Fibroblast of skin of back (primary cell): ENCODE measurements at places on chromosomes 4 and X.

GRCh38 chrX:134541906-134542305 is 81.9 kb downstream of the HPRT1 start:
- DNase-seq = no peak

DNA sequence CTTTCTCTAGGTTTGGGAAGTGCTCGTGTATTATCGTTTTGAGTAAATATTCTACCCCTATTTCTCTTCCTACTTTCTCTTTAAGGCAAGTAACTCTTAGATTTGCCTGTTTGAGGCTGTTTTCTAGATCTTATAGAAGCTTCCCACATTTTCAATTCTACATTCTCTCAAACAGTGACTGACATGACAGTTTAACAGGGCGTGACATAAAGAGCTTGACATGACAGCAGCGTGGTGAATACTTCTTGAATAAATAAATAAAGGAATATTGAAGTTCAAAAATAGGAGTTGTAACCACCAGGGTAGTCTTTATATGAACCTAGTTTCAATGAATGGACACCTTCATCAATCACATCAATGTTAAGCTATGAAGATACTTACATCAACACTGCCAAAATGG is 162.0 kb downstream of the TRAM1L1 start:
- DNase-seq = no peak

GRCh38 chr4:74590476-74590875 is 145.5 kb downstream of the AREG start:
- DNase-seq = no peak

- no peak for DNase-seq
These were observed 34.1 kb upstream of the SPON2 start for GRCh38 chr4:1206299-1207156.

- no peak for DNase-seq
These were observed 1848.9 kb upstream of the TENM3 start for GRCh38 chr4:180394312-180394711.

GRCh38 chr4:3128058-3128457 is 53.6 kb downstream of the HTT start:
- no peak for DNase-seq

- DNase-seq = peak; percentile 30
These were observed 89.4 kb upstream of the DKK2 start for GRCh38 chr4:107125496-107125895.

- peak; percentile 60 for DNase-seq
These were observed 97.8 kb upstream of the SPRY1 start for GRCh38 chr4:123298801-123299200.

GRCh38 chrX:107452581-107452980 is 3.1 kb downstream of the FRMPD3 start:
- DNase-seq = no peak

DNA sequence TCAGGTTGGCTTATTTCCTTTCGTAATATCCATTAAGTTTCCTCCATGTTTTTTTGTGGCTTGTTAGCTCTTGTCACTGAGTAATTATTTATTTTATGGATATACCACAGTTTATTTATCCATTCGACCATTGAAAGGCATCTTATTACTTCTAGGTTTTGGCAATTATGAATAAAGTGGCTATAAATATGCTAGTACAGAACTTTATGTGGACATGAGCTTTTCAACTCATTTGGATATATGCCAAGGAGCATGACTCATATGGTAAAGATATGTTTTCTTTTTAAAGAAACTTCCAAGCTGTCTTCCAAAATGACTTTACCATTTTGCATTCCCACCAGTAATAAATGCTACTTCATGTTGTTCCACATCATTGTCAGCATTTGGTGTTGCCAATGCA is 803.6 kb downstream of the GLUD2 start:
- DNase-seq = peak; percentile 66

GRCh38 chr4:128606173-128606572 is 203.3 kb upstream of the JADE1 start:
- DNase-seq = peak; percentile 68

DNA sequence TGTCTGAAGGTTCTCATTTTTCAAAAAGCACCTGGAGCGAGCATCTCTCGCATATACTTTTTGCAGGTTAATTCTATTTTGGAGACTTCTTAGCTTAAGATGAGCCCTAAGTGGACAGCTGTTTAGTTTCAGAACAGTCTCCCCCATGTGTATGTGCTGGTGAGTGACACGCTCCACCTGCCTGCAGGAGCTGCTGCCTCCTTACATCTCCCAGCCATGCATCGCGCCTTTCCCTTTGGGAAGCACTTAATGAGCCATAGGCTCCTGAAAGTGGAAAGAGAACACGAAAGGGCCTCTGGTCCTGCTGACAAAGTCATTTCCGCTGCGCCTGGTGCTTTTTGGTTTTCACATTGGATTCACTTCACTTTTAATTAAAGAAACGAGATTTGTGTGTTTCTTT is 56.1 kb downstream of the TRIML2 start:
- DNase-seq = no peak

DNA sequence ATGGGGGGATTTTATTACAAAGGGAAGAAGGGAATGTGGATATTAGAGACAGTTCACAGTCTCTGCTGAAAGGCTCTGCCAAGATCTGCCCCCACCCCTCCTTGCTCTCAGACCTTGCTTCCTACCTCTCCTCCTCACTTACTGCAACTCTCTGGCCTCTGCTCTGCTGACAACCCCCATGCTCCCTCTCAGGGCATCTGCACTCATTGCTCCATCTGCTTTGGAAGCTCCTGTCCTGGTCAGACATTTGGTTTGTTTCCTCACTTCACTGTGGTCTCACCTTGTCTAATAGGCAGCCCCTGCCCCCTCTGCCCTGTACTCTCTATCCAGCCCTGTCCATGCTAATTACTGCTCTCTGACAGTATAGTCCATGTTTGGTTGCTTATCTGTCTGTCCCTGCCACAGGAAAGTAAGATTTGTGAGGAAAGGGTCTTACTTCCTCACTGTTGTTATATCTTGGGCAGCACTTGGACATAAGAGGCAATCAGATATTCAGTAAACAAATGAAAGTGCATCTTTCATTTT is 189.3 kb downstream of the PTTG2 start:
- DNase-seq = no peak

DNA sequence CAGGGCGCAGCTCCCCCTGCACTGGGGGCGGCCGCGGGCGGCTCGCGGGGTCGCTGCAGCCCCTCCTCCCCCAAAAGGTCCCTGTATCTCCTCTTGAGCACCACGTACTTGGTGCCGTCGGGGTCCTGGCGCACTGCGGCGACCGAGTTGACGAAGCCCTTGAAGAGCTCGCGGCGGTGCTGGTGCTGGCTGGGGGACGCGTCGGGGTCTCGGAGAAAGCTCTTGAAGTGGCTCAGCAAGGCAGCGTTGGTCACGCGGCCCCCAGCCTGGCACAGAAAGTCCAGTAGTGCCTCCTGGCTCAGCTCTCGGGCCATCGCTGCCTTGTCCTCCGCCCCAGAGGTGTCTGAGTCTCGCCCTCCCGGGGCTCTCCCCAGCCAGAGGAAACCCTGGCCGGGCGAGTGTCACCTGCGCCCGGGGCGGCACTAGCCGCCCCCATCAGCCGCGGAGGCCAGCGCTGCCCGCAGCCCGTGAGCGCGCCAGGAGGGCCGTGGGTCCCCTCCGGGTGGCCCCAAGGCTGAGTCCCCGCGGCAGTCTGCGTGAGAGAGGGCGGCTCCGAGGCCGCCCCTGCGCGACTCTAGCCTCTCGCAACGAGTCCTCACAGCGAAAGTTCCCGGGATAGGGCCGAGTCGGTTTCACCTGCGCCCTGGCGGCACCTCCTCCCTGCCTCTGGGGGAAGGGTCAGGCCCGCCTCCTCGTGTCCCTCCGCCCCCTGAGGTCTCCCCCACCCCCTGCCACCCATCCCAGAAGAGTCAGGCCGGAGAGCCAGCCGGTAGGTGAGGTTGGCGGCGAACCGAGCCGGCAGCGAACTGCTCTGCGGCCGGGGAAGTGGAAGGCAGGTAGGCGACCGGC is at the start of gene SOWAHB:
SOWAHB (minus strand) TSS at position 609 of the 849 bp plus-strand sequence; CDS start at position 314, 295 bp downstream.
- DNase-seq = no peak

- DNase-seq = no peak
These were observed 326.4 kb downstream of the ANKRD50 start for GRCh38 chr4:124386163-124386562.

DNA sequence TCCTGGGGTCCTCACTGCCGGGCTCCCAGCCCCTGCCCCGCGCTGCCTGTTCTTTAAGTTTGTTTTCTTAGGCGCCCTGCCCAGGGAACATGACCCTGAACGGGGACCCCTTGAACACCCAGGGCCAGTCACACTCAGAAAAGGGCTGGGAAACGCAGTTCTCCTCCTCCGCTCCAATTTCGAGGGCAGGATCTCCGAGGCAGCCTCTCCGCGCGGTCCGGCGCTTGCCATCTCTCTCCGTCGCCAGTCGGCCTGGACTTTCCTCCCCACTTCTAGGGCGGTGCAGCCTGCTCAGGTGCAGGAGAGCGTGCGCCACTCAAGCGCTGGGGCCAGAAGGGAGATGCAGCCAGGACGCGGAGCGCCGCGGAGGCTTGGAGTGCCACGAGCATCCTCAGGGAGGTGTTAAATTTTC is 9.9 kb downstream of the PRDM8 start:
- no peak for DNase-seq
